ENCODE measurements at places on chromosomes 12 and 14.

DNA sequence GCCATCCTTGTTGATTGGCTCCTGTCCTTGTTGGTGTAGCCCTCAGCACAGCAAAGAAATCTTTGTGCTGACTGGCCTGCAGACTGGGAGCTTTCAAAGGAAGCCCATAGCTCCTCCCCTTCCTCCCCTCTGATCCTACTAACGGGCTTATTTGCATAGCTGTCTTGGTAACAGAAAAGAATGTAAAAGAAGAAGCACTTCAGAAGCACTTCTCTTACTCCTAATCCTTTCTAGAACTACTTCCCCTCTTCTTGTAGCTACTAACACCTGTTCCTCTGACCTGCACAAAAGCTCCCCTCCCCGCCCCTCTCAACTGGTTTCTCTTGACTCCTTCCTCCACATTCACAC lies 14.3 kb upstream of the RIC8B start:
- DNase-seq, result no peak

DNA sequence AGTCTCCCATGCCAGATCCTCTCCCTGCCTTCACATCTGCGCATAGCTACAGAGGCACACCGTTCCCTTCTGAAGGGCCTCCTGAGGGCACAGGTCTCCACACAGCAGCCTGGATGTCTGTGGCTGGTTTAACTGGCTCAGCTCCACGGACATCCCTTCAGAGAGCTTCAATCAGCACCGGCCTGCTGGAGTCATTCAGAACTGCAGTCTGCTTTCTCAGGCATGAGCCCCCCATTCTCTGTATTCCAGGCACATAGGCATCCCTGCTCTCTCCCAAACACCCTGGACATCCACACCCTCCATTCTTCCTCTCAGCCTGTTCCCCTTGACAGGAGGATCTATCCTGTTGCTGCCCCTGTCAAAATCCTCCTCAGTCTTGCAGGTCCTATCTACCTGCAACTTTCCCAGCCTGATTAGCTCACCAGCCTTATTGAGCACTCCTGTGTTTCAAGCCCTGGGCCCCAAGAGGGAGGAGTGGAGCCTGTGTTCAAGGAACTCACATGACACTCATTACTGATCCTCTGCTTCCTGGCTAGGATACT lies 2.9 kb upstream of the DHRS2 start:
- no peak for DNase-seq

GRCh38 chr12:89163918-89164317 lies 188.4 kb downstream of the DUSP6 start:
- no peak for DNase-seq

GRCh38 chr12:95443459-95443858 lies 30.5 kb upstream of the METAP2 start:
- DNase-seq, result no peak

DNA sequence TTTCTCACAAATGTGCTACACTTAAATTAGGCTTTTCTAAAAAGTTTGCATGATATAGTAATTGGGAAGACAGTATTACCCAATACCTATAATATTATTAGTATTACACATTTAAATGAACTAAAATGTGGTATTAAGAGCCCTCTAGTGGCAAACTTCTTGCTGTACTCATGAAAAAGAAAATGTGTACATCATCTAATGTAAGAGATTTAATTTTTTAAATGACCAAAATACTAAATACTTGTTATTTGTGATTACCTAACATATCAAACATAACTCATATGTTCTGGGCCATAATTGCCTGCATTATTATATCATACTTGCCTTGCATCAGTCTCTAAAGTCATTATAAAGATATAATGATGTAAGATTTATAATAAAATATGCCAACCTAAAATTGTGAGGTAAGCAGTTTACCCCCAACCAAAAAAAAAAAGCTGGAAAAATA lies 64.2 kb downstream of the DNAI7 start:
- DNase-seq, result no peak

GRCh38 chr14:102525219-102525928 lies 15.8 kb upstream of the ANKRD9 start:
- no peak for DNase-seq

- DNase-seq, result no peak
Measured at GRCh38 chr12:65892841-65893251, 68.6 kb downstream of the HMGA2 start.

GRCh38 chr12:78249578-78249977 lies 418.9 kb downstream of the NAV3 start:
- DNase-seq, result no peak

- DNase-seq, result no peak
Measured at GRCh38 chr14:90547968-90548367, 151.1 kb downstream of the CALM1 start.

DNA sequence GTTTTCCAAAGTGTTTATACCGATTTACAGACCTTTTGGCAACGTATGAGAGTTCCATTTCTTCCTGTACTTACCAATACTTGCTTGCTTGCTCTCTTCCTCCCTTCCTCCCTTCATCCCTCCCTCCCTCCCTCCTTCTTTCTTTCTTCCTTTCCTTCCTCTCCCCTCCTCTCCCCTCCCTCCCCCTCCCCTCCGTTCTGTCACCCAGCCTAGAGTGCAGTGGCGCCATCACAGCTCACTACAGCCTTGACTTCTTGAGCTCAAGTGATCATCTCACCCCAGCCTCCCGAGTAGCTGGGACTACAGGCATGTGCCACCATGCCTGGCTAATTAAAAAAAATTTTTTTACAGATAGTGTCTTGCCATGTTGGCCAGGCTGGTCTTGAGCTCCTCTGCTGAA lies 40.4 kb downstream of the DIP2B start:
- DNase-seq, result no peak

- no peak for DNase-seq
Measured at GRCh38 chr14:55190906-55191202, 531 bp downstream of the DLGAP5 start.

GRCh38 chr12:2834581-2835491 lies at the start of gene NRIP2:
NRIP2 (minus strand) TSS chr12:2835035; CDS start chr12:2834983, 52 bp downstream.
- no peak for DNase-seq

DNA sequence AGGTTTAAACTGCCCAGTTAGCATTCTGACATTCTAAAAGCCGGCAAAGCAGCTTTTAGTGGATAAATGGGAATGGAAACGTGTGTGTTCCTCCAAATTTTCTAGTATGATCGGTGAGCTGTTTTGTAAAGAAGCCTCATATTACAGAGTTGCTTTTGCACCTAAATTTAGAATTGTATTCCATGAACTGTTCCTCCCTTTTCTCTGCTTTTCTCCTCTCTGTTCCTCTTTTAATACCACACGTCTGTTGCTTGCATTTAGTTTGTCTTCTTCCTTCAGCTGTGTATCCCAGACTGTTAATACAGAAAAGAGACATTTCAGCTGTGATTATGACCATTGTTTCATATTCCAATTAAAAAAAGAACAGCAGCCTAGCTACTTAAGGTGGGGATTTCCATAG lies 10.7 kb downstream of the DYRK2 start:
- no peak for DNase-seq

DNA sequence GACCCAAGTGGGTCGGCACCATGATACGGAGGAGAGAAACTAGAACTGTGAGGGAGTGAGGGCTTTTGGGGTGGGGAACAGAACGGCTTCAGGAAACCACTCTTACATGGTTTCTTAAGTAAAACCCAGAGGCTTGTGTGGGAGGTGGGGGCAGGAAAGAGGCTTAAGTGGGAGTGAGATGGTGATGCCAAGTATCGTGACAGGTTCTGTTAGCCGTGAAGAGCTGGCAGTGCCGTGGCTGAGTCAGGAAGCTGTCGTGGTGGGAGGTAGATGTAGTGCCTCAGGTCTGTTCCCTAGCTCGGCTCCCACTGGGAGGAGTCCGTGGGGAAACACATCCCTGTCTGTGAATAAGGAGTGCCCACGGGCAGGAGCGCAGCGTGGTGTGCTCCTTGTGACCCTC lies 185.8 kb upstream of the FKBP4 start:
- DNase-seq, result no peak

Data from esophagus squamous epithelium (tissue), 5 donors.